ENCODE measurements at places on chromosomes 2 and 18. TPM values are rescaled to one million over a fixed set of nuclear protein-coding genes. Genes with fewer than 3 reads are reported as not detected.

TMEM247 gene
- total RNA-seq: not detected

PRSS56 gene
- not detected for total RNA-seq

ABCG8 gene
- not detected for total RNA-seq

ACMSD gene
- not detected for total RNA-seq

SERPINB12 gene
- not detected for total RNA-seq

GNLY gene
- not detected for total RNA-seq

TNFRSF11A gene
- under 0.01 TPM for total RNA-seq

ALPP gene
- not detected for total RNA-seq

CROCC2 gene
- total RNA-seq: 0.20 TPM

MC4R gene
- total RNA-seq: not detected

MAPK4 gene
- not detected for total RNA-seq

COL3A1 gene
- 1,584 TPM for total RNA-seq

SLC25A52 gene
- under 0.01 TPM for total RNA-seq

EFEMP1 gene
- 72.9 TPM for total RNA-seq

CRYGB gene
- not detected for total RNA-seq

PLEKHM3 gene
- total RNA-seq: 10.3 TPM

UNC80 gene
- not detected for total RNA-seq

RSAD2 gene
- 0.37 TPM for total RNA-seq

ACTG2 gene
- total RNA-seq: not detected

ZNF385B gene
- total RNA-seq: under 0.01 TPM

MAL gene
- total RNA-seq: not detected

MLPH gene
- 49.5 TPM for total RNA-seq

CPLX4 gene
- not detected for total RNA-seq

ARHGAP15 gene
- not detected for total RNA-seq

LIPG gene
- total RNA-seq: 4.5 TPM

Measured in subcutaneous preadipocyte (primary cell).